ENCODE measurements at places on chromosomes 2 and 18. TPM values are rescaled to one million over a fixed set of nuclear protein-coding genes. Genes with fewer than 3 reads are reported as not detected.

DNA sequence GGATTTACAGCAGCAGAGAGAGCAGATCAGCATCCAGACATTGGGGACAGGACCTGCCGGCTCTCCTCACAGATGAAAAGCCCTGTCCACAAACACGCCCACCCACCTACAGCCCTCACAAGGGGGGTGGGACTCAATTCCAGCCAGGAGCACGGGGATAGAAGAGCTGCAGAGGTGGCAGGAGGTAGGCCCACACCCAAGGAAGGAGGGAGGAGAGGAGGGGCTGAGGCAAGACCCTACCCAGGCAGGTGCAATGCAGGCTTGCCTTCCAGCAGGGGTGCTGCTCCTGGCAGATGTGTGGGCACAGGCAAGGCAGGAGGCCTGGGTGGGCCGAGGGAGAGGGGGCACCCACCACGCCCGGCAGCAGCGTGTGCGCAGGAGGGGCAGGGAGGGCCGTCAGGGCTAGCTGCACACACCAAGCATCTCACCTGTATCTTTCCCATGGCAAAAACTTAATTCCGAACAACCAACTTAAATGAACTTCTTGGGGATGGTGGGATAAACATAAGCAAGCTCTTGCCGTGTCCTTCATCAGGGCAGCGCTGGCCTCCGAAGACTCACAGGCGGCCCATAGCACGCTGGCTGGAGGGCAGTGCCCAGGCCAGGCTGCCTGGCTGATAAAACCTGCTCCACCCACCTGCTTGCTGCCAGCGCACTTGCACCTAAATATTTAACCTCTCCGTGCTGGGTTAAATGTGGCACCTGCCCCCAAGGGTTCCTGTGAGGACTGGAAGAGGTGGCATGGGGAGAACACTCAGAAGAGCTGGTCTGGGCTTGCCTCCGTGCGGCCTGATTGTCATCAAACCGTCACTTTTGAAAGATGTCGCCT is 219.5 kb downstream of the HDAC4 start:
- no peak overlapping the region for H3K27ac ChIP-seq
- DNase-seq = no peak
- H3K27me3 ChIP-seq = no peaks in the 10 kb centered on the region
- no peaks in the 10 kb centered on the region for H3K4me1 ChIP-seq

DNA sequence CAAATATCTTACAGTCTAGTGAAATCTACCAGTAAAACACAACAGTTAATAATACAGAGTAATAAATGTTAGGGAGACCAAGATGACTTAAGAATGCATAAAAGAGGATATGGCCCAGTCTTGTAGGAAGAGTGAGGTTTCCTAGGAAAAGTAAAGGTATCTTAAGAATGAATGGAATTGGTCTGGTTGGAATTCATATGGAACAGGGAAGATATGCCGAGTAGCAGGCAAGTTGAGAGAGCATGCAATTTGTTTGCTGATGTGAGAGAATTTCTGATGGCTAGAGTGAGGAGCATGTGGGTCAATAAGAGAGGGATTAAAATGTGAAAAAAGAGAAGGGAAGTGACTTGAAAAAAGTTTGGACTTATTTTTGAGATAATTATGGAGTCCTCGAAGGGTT is 512.9 kb upstream of the ZEB2 start:
- DNase-seq = no peak
- no peaks in the 10 kb centered on the region for H3K4me1 ChIP-seq
- H3K27ac ChIP-seq = no peak overlapping the region
- H3K36me3 ChIP-seq = no peaks in the 10 kb centered on the region
- H3K4me3 ChIP-seq = no peak overlapping the region

- no peaks in the 10 kb centered on the region for H3K4me1 ChIP-seq
- no peaks in the 10 kb centered on the region for H3K27me3 ChIP-seq
- H3K27ac ChIP-seq = no peak overlapping the region
- no peaks in the 10 kb centered on the region for H3K36me3 ChIP-seq
- DNase-seq = no peak
- H3K4me3 ChIP-seq = no peak overlapping the region
Observed at GRCh38 chr2:162787616-162788015, 51.0 kb downstream of the KCNH7 start.

GRCh38 chr2:153373510-153374279 is 104.9 kb downstream of the RPRM start:
- no peaks in the 10 kb centered on the region for H3K36me3 ChIP-seq
- no peaks in the 10 kb centered on the region for H3K27me3 ChIP-seq

DNA sequence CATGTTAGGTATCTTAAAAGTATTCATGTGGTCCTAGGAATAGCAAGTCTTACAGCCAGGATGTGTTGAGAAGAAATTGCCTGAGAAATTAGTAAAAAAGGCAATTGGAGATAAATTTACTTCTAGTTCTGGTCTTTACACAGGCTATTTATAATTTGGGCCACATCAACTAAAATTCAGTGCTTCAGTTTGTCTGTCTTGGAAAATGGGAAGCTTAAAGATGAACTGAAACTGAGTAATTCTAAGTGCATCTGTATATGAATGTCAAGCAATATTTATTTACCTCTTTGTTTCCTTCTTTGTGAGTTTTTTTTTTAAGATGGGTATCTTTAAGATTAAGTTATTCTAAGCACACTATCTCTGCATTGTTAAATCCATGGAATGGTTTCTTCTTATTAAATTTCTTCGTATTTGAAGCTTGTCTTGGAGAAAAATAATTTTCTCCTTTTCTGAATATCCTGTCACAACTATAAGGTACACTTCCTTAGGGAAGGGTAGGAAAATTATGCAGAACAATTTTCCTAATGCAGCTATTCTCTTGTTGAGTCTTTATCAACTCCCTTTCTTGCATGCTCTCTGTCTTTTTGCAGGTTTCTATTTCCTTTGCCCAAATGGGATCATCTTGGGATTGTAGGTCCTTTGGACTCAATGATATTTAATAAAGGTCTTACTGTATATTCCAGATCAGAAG is 39.7 kb upstream of the MMADHC start:
- H3K4me1 ChIP-seq = no peaks in the 10 kb centered on the region
- no peak overlapping the region for H3K4me3 ChIP-seq
- H3K27ac ChIP-seq = no peak overlapping the region
- no peaks in the 10 kb centered on the region for H3K36me3 ChIP-seq
- DNase-seq = no peak

- no peak overlapping the region for H3K27ac ChIP-seq
- H3K4me3 ChIP-seq = no peak overlapping the region
- H3K36me3 ChIP-seq = no peaks in the 10 kb centered on the region
- DNase-seq = no peak
- H3K27me3 ChIP-seq = no peaks in the 10 kb centered on the region
- no peaks in the 10 kb centered on the region for H3K4me1 ChIP-seq
Observed at GRCh38 chr2:122692400-122693083, 937.1 kb downstream of the TSN start.

GRCh38 chr2:119744335-119744939 is 15.3 kb upstream of the PTPN4 start:
- DNase-seq = no peak
- no peaks in the 10 kb centered on the region for H3K4me1 ChIP-seq
- H3K36me3 ChIP-seq = peaks cover 7% of the 10 kb centered on the region
- no peak overlapping the region for H3K27ac ChIP-seq

DNA sequence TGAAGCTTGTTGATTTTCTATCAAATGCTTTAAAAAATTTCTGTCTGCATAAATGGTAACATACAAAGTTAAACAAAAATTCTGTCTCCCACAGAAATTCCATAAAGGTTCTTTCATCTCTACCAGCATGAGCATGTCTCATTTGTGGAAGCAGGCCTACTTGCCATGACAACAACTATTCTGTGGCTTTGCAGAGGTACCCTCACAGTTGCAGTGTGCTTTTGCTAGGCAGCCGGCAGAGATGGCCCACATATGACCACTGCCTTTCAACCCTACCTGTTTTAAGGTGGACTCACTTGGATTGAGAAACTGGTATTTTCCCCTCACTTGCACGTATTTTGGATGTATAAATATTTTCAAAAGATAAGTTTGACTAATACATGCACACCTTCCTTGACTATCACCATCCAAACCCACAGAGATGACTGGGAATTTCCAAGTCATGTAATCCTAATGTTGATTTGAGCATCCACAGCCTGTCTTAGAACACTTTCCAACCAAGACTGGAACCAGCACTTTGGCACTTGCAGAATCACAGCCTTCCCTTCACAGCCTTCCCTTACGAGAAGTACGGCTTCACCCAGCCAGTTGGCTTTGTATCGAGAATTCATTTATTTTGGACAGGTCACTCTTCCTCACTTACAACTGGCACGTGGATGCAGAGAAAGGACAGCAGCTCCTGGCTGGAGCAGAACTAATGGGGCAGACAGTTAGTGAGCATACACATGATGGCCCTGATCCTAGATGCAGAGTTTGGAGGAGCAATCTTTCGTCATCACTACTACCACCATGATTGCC is 9.3 kb upstream of the FHL2 start:
- no peak for DNase-seq
- H3K36me3 ChIP-seq = no peaks in the 10 kb centered on the region
- peaks cover 35% of the 10 kb centered on the region for H3K27me3 ChIP-seq
- peaks cover 10% of the 10 kb centered on the region for H3K4me1 ChIP-seq

TPO gene
- polyA plus RNA-seq = not detected

- H3K27ac ChIP-seq = no peak overlapping the region
- no peak overlapping the region for H3K4me3 ChIP-seq
- no peaks in the 10 kb centered on the region for H3K4me1 ChIP-seq
- peaks cover 16% of the 10 kb centered on the region for H3K27me3 ChIP-seq
- no peaks in the 10 kb centered on the region for H3K36me3 ChIP-seq
Observed at GRCh38 chr18:5943514-5943913, 48.2 kb upstream of the TMEM200C start.

PROM2 gene
- polyA plus RNA-seq = not detected

DNA sequence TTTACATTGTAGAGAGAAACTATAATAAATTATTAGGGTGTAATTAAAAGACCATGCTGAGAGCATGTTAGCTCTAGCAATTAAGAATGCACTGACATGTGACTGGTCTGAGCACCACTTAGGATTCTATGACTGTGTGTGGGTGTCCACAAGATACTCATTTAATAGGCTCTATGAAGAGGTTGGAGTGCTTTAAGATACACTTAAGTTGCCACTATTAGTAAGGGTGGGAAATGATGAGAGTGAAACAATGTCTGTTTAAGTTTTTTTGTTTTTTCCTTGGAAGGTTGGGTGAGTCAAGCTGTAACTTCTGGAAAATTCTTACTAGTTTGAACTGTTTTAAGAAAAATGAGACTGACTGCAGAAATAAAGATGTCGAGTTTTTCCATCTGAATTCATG is 1.8 kb upstream of the FAP start:
- H3K36me3 ChIP-seq = peaks cover 5% of the 10 kb centered on the region
- no peak overlapping the region for H3K4me3 ChIP-seq
- peaks cover 17% of the 10 kb centered on the region for H3K27me3 ChIP-seq
- DNase-seq = no peak
- no peak overlapping the region for H3K27ac ChIP-seq

GRCh38 chr2:234240917-234241316 is 190.4 kb downstream of the SPP2 start:
- H3K4me1 ChIP-seq = no peaks in the 10 kb centered on the region
- no peak overlapping the region for H3K27ac ChIP-seq
- no peak for DNase-seq
- H3K36me3 ChIP-seq = peaks cover 5% of the 10 kb centered on the region
- H3K4me3 ChIP-seq = no peak overlapping the region

CXCR1 gene
- not detected for polyA plus RNA-seq

SPP2 gene
- polyA plus RNA-seq = not detected

GRCh38 chr2:238415036-238415764 is 11.5 kb upstream of the ASB1 start:
- peaks cover 23% of the 10 kb centered on the region for H3K36me3 ChIP-seq
- H3K27ac ChIP-seq = no peak overlapping the region
- no peak for DNase-seq
- no peaks in the 10 kb centered on the region for H3K4me1 ChIP-seq

NEUROD1 gene
- not detected for polyA plus RNA-seq

DNA sequence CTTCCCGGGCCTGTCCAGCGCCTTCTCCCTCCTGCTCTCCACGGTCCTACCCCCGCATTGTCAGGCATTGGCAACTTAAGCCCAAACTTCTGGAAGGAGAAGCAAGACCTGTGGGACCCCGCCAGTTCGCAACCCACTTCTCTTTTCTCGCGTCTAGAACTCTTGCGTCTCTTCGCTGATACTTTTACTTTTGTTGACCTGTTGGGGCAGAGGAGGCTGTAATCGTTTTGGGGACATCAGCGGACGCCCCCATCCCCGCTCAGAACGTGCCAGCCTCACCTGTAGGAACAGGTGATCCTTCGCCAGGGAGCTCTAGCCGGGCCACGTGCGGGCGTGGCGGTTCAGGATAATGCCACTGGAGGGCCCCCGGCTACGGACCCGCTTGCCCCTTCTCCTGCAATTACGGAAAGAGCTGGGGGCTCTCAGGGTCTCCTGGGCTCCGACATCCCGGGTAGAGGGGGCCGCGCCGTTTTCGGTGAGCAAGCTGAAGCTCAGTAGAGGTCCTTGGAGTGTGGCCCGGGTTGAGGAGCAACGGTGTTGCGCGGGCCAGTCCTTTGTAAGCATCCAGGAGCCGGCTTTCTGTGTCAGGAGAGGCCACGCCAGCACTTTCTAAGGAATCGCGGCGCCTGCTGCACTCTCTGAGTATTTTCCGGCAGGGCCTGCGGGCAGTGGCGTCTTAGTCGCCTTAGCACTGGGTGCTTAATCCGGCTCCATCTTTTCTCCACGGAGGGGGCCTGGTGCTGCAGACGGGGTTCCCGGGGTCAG is 1.6 kb downstream of the MTCL1 start:
- peak; percentile 54 for DNase-seq
- peaks cover 40% of the 10 kb centered on the region for H3K4me1 ChIP-seq
- peaks cover 32% of the 10 kb centered on the region for H3K27me3 ChIP-seq
- H3K36me3 ChIP-seq = peaks cover 8% of the 10 kb centered on the region
- peak overlapping the region; percentile 95 for H3K4me3 ChIP-seq

DNA sequence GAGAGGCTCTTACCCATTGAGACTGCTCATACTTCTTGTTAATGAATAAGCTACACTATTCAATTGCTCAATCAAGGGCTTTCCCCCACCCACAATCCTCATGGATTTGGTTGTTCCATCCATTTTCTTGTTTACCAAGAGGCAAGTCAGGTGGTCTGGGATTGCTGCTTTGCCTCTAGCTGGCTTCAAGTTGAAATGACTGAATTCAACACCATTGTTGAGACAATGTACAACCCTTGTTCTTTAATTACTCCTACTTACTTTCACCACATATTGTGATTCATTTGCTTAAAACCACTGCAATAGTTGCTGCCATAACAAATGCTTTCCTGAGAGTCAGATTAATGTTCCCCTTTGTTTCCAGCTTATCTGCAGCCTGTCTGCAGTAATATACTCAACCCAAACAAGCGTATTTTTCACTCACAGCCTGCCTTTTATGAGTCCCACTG is 532.2 kb downstream of the RIT2 start:
- DNase-seq = no peak
- no peaks in the 10 kb centered on the region for H3K36me3 ChIP-seq
- no peaks in the 10 kb centered on the region for H3K4me1 ChIP-seq
- H3K27ac ChIP-seq = no peak overlapping the region

NGEF gene
- not detected for polyA plus RNA-seq

- peak overlapping the region; percentile 68 for H3K4me3 ChIP-seq
- peak overlapping the region; percentile 98 for H3K27ac ChIP-seq
- H3K4me1 ChIP-seq = peaks cover 10% of the 10 kb centered on the region
- peaks cover 15% of the 10 kb centered on the region for H3K27me3 ChIP-seq
- no peak for DNase-seq
- no peaks in the 10 kb centered on the region for H3K36me3 ChIP-seq
Observed at GRCh38 chr2:28358668-28359201, 33.9 kb upstream of the FOSL2 start.

DRC1 gene
- polyA plus RNA-seq = not detected

SRSF7 gene
- polyA plus RNA-seq = 176 TPM

- no peak overlapping the region for H3K4me3 ChIP-seq
- no peak for DNase-seq
- no peak overlapping the region for H3K27ac ChIP-seq
- H3K4me1 ChIP-seq = no peaks in the 10 kb centered on the region
- H3K36me3 ChIP-seq = no peaks in the 10 kb centered on the region
Observed at GRCh38 chr18:73653251-73653650, 494.4 kb downstream of the FBXO15 start.

All from naive B cell (primary cell).